ENCODE measurements at places on chromosomes 5 and 9. TPM values are rescaled to one million over a fixed set of nuclear protein-coding genes. Genes with fewer than 3 reads are reported as not detected.
A peak's percentile ranks its signal among the peaks of the same experiment; 100 is the strongest.

Gene LCN9
- not detected for total RNA-seq

GRCh38 chr5:91379246-91379913, 3.7 kb downstream of the ARRDC3 start:
- peak overlapping the region; percentile 96 for H3K27ac ChIP-seq
- peaks cover 44% of the 10 kb centered on the region for H3K36me3 ChIP-seq
- peak overlapping the region; percentile 84 for H3K4me3 ChIP-seq

DNA sequence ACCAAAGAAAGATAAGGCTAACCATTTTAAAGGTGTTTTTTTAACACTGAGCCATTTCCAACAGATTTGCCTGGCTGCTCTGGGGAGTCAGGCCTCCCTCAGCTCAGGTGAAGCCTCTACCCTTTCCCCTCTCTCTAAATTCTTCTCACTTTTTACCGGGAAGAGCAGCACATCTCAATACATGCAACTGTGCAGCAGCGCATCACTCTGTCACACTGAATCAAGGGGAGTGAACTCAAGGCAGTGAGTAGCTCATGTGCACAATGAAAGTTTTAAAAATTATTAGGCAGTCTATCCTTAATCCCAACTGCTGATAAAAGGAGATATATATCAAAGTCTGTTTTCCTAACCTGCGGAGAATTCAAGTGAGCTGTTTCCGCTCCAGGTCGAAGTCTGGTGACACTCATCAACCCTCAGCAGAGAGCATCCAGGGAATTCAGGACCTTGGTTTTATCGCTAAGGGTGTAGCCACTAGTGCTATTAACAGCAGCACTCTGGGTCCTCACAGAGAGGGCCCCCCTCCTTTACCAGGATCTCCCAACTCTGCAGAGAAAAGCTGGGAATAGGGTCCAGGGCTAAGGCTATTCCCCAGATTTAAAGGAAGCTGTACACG, 1.0 kb downstream of the CEMIP2 start:
- DNase-seq, result no peak
- H3K27me3 ChIP-seq, result no peaks in the 10 kb centered on the region
- H3K27ac ChIP-seq, result no peak overlapping the region
- no peaks in the 10 kb centered on the region for H3K36me3 ChIP-seq
- H3K4me1 ChIP-seq, result peaks cover 52% of the 10 kb centered on the region
- H3K4me3 ChIP-seq, result peak overlapping the region; percentile 74

DNA sequence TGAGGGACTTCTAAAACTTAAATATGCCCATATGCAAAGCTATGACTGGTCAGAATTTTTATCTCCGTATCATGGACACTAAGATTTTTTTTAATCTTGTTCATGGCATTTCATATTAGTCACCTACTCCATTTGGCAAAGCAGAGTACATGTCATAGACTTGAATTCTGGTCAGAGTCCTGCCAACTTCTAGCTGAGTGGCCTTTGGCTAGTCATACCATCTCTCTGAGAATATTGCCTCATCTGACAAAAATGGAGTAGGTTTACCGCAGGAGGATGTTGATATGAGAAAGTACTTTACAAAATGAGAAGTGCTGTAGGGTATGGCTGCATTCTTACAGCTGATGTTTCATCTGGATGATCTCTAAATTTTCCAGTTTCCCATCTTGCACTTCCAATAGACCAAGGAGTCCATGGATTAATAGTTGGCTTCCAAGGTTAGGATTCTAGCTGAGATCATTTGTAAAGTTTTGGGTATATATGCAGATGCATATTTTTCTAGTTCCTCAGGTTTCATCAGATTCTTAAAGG, 150.8 kb upstream of the NR3C1 start:
- H3K4me1 ChIP-seq, result peaks cover 4% of the 10 kb centered on the region
- no peaks in the 10 kb centered on the region for H3K36me3 ChIP-seq
- H3K27me3 ChIP-seq, result no peaks in the 10 kb centered on the region
- DNase-seq, result no peak
- H3K27ac ChIP-seq, result no peak overlapping the region

- no peaks in the 10 kb centered on the region for H3K27me3 ChIP-seq
- no peak overlapping the region for H3K4me3 ChIP-seq
- H3K36me3 ChIP-seq, result no peaks in the 10 kb centered on the region
- DNase-seq, result no peak
- no peak overlapping the region for H3K27ac ChIP-seq
These were observed 71.1 kb upstream of the NEURL1B start for GRCh38 chr5:172569861-172570558.

GRCh38 chr9:37948417-37948980, 44.6 kb upstream of the SLC25A51 start:
- H3K27ac ChIP-seq, result no peak overlapping the region
- no peak overlapping the region for H3K4me3 ChIP-seq
- no peak for DNase-seq
- no peaks in the 10 kb centered on the region for H3K4me1 ChIP-seq
- H3K27me3 ChIP-seq, result no peaks in the 10 kb centered on the region

DNA sequence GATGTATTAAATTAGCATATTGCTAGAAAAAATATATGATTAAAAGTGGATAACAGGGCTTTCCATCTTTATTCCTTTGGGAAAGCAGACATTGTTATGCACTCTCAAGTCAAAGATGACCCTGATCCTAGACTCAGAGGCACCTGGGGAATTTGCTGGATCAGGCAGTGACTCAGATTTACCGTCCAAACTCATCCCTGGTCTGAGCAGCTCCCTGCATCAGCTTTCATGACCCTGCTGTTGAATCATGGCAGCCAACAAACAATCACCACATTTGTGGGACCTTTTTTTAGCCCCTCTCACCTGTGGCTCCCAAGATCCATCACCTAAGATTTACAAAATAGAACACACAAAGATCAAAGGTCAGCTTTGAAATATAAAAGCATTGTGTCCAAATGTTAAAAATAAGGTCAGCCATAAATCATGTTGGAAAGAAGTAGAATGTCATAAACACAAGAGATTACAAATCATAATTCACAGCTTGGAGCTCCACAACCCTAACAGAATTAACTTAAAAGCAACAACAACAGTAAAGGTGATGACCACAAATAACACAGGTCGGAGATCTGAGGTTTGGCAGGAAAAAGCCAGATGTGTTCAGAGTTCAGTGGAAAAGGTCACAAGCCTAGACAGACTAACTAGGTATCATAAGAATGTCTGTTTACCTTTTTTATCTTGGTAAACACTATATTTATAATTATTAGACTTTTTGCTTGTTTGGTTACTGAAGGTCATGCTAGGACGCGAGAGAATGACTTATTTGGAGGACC, 55.5 kb downstream of the ZFAND5 start:
- H3K27ac ChIP-seq, result no peak overlapping the region
- H3K4me3 ChIP-seq, result no peak overlapping the region
- H3K4me1 ChIP-seq, result peaks cover under 1% of the 10 kb centered on the region
- no peak for DNase-seq
- no peaks in the 10 kb centered on the region for H3K36me3 ChIP-seq
- H3K27me3 ChIP-seq, result no peaks in the 10 kb centered on the region

DNA sequence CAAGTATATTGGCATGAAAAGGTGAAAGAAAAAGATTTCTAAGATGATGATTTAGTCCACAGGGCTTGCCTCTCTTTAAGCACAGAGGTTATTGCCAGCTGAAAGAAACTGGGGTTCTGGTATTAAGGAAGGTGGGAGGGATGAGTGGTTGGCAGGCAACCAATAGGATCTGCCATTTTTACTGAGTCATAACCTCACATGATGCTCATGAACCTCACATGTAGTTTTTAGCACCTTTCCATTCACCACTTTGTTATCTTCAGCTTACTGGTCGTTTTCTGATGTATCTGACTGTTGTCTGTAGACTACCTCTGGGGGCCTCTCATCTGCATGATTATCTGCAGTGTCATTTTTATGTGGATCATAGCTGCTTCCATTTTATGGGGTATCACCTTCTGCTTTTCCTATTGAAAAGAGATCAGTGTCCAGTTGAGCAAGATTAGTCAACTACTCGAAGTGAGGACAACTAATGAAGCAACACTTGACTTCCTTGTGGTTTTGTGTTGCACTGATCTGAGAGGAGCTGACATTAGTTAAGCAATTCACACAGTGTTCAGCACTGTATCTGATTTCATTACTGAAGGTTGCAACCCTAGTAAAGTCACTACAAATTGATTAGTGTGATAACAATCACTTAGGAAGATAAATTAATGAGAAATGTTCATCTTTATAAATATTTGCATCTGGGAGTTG, 186.3 kb downstream of the SGCD start:
- H3K27me3 ChIP-seq, result no peaks in the 10 kb centered on the region
- no peak for DNase-seq
- no peak overlapping the region for H3K27ac ChIP-seq
- no peaks in the 10 kb centered on the region for H3K4me1 ChIP-seq
- H3K36me3 ChIP-seq, result no peaks in the 10 kb centered on the region
- no peak overlapping the region for H3K4me3 ChIP-seq

Data from A673 (cell line).